Ureter (tissue), 1 donor: ENCODE measurements at places on chromosomes 7 and 10. TPM values are rescaled to one million over a fixed set of nuclear protein-coding genes. Genes with fewer than 3 reads are reported as not detected.
A peak's percentile ranks its signal among the peaks of the same experiment; 100 is the strongest.

- DNase-seq = no peak
These were observed 177.9 kb downstream of the FANK1 start for GRCh38 chr10:126074291-126074690.

DNA sequence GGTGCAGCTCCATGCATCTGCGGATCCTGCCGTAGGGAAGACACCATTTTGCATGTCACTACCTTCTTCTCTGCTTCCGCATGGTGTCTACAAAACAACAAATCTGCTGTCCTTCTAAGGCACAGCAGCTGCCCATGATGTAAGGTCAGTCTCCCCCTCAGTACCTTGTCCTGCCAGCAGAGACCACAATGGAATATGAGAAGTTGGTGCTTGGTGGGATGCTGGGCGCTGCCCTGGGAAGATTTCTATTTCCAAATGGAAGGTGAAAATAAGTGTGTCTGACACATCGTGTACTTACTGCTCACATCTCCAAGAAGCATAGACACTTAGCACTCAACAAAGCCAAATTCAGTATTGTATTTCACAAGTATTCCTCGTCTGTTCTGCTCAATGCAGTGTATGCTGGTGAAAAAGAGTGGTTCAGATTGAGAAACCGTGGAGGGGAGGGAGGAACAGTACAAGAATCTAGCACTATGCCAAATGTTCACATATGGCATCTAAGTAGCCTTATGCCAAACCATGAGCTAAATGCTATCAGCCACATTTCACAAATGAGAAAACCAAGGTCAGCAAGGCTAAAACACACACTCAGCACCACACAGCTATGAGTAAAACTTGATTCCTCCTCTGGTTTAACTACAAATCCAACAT lies 95.0 kb downstream of the GRB10 start:
- no peak for DNase-seq

GRCh38 chr10:116158036-116158435 lies 115.0 kb downstream of the GFRA1 start:
- peak; percentile 2 for DNase-seq

DNA sequence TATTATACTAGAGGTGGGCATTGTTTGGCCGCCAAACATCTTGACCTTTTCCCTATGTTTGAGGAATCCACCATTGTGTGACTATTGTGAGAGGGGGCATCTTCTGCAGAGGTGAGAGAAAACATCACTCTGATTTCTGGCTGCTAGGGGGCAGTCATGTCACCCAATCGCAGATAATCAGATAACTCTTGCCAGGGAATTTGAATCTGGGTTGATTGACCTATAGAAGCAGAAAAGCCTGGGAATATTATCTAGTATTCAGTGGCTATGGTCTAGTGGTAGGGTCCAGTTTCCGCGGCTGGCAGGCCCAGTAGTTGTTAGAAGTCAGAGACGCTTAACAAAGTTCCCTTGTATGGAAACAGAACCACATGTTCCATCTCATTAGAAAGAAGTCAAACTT lies 808.5 kb downstream of the PHTF2 start:
- DNase-seq = no peak

GRCh38 chr10:84243759-84244158 lies 1.1 kb upstream of the RGR start:
- DNase-seq = no peak

- no peak for DNase-seq
These were observed 91.5 kb downstream of the GSDME start for GRCh38 chr7:24665564-24666294.

DNA sequence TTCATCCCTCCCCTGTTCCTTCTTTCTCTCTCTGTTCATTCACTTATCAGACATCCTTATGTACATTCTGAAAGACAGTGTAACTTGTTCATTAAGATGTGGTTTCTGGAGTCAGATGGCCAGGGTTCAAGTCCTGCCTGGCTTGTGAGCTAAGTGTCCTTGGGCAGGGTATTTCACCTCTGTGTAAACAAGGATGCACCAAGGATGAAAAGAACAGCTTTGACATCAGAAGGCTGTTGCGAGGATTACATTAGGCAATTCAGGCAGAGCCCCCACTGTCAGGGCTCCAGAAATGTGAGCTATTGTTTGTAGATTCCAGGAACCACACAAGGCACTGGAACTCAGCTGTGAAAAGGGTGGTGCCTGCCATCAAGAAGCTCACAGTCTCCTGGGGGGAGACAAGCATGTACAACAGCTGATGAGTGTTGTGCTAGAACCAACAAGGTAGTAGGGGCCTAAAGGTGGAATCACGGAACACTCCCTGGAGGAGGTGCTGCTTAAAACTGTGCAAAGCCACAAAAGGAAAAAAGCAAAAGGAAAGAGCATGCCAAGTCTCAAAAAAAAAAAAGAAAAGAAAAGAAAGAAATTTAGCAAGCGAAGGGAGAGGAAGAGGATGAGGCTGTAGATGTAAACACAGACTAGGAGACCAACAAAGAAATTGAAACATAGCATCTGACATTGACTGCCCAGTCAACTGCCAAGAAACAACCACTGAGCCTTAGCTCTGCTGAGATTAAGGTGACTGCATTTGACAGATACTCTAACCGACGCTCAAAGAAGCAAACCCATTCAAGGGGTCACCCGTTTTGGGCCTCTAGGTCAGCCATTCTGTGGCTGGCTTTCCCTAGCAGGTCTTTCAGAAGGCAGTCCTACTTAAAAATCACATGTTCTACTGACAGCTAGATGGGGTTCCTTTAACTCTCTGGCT lies 12.5 kb downstream of the PDLIM1 start:
- peak; percentile 41 for DNase-seq

DNA sequence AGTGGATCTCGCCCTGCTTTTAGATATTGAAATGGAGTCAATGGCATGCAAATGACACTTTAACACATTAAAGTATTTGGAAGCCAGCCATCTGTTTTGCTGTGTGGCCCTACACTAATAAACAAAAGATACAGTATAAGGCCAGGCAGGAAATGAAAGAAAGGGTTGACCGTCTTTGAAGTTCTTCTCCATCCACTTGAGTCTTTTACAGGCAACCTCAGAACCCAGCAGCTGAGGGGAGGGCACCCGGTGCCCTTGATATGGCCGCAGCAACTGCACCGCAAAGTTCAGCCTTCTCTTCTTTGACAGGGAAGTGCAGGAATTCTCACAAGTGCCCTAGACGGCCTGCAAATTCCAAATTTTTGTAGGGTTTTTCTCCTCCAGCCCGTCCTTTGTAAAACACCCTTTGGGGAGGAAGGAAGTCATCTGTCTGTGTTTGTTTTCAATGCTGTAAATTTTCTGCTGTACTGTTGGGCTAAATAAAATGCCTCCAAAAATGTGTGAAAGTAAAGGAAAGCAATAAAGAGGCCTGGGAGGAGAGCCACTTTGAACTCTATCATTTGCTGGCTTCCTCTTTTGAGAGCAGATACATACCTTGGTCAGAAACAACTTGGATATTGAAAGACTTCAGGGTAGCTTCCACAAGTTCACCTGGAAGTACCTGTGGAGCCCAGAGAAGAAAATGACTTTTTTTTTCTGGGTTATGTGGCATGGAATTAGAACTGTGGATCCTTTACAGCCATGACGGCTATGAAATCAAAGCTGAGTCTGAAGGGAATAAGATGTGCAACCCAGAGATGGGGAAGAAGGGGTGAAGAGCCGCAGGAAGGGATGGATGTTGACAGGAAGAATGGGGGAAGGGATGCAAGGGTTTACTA lies 3.6 kb downstream of the HOXA1 start:
- no peak for DNase-seq

DNA sequence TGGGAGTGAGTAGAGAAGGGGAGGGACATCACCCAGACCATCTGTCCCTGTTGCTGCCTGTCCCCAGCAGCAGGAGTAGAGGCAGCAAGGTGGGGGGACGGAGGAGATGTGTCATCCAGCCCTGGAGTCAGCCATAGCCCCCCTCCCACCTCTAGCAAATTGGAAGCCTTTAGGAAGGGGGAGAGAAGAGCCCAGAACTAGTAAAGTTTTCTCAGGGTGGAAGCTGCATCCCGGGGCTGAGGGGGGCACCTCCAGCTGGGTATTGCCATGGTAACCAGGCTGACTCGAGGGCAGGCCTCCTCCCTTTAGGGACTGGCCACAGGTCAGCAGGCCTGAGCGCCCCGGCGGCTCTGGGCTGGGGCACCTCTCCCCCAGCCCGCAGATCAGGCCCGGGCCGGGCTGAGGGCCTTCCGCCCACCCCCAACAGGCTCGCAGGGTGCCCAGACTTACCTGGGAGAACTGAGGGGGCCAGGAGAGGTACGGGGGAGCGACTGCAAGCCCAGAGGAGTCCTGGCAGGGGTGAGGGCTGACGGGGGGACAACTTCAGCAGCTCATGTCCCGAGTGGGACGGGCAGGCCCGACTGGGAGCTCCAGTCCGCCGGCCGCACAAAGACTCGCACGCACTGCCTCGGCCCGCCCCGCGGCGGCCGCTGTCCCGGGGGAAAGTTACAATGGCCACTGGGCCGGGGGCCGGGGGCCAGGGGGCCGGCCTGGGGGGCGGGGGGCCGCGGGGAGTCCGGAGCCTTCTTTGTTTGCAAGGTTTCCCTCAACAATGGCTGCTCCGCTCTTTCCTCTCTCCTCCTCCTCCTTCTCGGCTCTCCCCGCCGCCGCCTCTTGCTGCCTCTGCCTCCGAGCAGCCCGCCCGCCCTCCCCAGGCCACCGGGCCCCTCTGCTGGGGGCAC lies 6.0 kb downstream of the LDB1 start:
- no peak for DNase-seq

DNA sequence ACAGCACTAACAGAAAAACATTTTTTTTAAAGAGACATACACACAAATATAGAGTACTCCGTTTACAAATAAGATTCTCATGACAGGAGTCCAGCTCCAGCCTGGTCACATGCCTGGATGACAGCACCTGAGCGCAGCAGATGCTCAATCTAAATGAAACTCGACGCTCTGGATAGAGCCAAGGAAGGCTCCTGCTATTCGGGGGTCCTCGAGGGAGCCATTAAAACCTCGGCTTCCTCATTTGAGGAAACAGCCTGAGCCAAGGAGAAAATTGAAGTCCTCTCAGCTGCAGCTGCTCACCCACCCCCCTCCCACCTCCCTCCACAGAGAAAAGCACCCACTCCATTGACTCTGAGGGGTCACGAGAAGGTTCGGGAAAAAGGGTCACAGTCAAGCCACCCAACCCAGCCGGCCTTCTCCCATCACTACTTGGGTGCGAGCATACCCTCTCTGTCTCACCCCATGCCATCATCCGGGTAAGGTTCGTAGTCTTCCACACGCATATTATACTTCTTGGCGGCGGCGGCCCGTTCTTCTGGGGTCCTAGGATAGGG lies 673 bp downstream of the NDUFB8 start:
- no peak for DNase-seq

GRCh38 chr7:131328377-131329175 lies 900 bp downstream of the MKLN1 start:
- DNase-seq = no peak

GRCh38 chr7:96004578-96004977 lies 232.2 kb downstream of the DYNC1I1 start:
- no peak for DNase-seq

Gene KCNH2
- 17.7 TPM for total RNA-seq

Gene PDE6C
- total RNA-seq = not detected

Gene CYP2C9
- 0.31 TPM for total RNA-seq

Gene ZCCHC24
- total RNA-seq = 33.9 TPM

Gene TAS2R3
- 6.4 TPM for total RNA-seq

Gene PPP1R17
- total RNA-seq = not detected

Gene MKX
- total RNA-seq = 0.94 TPM

Gene MACC1
- total RNA-seq = 35.2 TPM

Gene DRGX
- total RNA-seq = not detected
